ENCODE measurements at places on chromosomes 6 and 20. TPM values are rescaled to one million over a fixed set of nuclear protein-coding genes. Genes with fewer than 3 reads are reported as not detected.
A peak's percentile ranks its signal among the peaks of the same experiment; 100 is the strongest.

ME1 gene
- total RNA-seq = 42.1 TPM

RIN2 gene
- total RNA-seq = 47.8 TPM

DNA sequence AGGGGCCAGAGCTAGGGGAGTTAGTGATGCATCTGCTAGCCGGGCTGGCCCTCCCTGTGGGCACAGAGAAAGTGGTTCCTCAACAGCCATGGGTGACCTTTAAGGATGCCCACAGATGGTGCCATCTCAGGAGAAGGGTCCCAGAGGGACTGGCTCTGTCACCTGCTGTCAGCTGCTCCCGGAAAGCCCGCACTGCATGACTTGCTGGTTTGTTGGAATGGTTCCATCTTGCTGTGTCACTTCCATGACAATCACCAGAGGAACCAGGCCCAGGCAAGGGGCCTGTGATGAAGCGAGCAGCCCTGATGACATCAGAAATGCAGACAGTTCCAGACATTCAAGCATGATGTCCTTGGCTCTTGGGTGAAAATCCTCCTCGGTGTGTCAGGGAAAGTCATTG, 125.2 kb downstream of the PHACTR3 start:
- DNase-seq = no peak

GRCh38 chr6:22451962-22452361, 117.4 kb upstream of the HDGFL1 start:
- no peak for DNase-seq

DNA sequence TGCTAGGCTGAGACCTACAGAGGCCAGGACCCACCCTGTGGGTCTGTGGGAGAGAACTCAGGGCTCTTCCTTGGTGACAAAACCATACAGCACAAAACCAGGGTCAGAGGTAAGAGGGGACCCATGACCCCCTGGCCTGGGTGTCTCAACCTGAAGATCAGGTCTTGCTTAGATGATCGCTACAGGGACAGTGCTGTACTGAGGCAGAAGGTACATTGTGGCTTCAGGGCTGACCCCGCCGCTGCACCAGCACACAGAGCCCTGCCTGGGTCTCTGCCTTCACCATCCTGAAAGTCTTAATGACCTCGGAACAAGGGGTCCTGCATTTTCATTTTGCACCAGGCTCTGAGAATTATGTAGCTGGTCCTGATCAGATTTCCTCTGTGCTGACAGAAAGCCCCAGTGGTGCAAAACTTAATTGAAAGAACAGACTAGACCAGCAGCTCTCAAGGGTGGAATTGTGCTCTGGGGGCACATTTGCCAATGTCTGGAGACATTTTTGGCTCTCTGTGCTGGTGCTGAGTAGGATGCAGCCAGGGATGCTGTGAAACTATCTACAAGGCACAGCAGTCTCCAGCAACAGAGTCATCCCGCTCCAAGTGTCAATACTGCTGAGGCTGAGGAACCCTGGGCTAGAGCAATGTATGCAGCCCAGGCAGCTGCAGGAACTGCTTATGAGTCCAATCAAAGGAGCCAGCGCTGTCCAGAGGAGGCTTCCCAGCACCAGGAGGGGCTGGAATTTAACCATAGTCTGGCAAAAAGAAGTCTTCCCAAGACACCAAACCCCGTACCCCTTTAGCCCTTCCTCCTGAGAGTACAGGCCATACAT, 254.9 kb downstream of the ERMARD start:
- no peak for DNase-seq

DNA sequence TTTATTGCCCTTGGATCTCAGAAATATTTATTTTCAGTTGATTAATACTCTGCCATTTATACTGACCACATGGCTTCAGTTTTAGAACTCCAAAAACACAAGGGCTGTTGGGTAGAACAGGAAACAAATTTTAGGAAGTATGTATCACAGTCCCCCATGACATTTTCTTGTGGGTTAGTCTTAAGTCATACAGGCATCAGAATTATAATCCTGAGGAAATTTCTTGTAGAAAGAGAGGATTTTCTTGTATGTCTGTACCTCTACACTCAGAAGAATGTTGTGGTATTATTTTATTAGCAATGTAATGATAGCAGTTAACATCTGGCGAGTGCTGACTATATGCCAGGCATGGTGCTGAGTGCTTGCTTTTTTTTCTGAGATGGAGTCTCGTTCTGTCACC, 302.9 kb downstream of the CLIC5 start:
- DNase-seq = no peak

DNA sequence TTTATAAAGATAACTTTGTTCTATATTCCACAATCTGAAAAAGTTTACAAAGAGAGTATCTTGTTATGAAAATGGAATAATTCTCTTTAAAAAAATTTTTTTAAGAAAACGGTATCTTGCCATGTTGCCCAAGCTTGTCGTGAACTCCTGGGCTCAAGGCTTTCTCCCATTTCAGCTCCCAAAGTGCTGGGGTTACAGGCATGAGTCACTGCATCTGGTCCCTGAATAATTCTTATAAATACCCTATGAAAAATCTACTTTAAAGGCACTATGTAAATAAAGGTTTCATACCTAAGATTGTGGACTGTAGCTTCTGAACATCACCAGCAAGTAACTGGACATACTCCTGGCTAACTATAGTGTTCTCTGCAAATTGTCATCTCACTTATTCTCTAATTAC, 60.3 kb downstream of the SAMD3 start:
- no peak for DNase-seq

GRCh38 chr20:63567386-63568169, 6.5 kb downstream of the HELZ2 start:
- DNase-seq = peak; percentile 69

DNA sequence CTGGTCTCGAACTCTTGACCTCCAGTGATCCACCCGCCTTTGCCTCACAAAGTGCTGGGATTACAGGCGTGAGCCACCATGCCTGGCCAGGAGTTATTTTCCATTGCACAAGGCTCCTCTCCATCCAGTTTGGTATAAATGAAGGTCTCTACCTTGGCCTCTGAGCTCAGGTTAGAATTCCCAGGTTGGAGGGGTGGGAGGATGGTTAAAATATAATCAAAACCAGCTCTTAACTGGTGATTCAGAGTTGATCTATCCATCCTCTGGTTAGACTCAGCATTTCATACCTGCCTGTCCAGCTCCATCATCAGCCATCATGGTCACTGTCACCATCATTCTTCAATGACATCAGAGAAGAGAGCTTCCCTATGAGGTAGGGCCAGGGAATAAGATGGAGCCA, 2.6 kb upstream of the SLC22A7 start:
- DNase-seq = no peak

DNA sequence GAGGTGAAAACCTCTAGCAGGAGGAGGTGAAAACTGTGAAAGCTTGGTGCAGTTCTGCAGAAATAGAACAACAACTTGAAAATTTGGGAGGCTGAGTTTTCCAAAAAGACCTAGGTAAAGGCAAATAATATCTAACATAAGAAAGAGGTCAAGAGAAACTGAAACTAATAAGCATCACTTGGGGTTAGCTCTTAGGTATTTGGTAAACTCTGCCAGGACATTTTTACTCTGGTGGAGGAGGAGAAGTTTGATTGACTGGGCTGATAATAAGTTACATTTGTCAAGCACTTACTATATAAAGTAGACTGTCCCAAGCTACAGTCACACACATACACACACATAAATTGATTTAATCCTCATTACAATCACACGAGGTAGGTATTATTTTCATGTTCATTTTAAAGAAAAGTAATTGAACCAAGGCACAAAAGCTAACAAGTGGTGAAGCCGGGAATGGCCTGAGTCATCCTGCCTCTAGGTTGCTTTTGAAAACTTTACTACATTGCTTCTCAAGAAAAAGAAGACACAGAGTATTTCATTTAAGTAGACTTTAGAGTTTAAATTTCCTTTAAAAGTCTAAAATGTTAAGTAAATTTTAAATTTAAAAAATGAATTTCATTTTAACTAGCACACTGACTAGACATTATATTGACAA, 275.5 kb downstream of the PTPRK start:
- no peak for DNase-seq

Data from right cardiac atrium (tissue), 5 donors.